DMS 273 treated with DMSO at 0.1 percent for 48 hours (cell line): ENCODE measurements at places on chromosomes 12 and 14.

DNA sequence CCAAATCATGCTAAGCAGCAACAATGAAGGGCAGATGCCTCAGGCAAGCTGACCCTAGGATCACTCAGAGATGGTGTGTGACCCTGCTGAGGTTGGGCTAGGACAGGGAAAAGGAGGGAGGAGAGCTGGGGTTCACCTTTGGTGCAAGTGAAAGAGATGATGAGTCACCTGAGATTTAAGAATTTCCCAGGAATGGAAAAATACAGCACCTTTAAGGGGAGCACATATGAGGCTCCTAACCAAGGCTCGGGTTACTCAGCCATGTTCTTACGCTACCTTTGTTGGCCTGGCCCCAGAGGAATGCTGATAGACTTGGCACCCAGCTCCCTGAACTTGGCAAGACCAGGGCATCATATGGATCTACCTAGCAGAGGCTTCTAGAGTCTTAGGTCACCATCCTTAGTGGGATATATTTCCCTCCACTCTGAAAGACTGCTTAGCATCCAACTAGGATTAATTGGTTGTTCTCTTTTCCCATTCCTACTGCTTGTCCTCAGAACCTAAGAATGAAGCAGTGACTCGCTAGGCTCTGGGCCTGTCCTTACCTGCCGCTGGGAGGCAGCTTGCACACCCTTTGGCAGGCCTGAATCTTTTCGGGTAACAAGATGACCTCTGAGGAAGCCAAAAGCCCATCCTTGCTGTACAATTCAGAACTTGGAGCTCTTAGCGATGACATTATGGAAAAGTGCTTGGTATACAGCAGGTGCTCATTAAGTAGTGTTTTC lies 4.0 kb upstream of the NAA25 start:
- no peak for DNase-seq

- DNase-seq, result no peak
Measured at GRCh38 chr12:31710021-31710818, 18.6 kb downstream of the AMN1 start.

DNA sequence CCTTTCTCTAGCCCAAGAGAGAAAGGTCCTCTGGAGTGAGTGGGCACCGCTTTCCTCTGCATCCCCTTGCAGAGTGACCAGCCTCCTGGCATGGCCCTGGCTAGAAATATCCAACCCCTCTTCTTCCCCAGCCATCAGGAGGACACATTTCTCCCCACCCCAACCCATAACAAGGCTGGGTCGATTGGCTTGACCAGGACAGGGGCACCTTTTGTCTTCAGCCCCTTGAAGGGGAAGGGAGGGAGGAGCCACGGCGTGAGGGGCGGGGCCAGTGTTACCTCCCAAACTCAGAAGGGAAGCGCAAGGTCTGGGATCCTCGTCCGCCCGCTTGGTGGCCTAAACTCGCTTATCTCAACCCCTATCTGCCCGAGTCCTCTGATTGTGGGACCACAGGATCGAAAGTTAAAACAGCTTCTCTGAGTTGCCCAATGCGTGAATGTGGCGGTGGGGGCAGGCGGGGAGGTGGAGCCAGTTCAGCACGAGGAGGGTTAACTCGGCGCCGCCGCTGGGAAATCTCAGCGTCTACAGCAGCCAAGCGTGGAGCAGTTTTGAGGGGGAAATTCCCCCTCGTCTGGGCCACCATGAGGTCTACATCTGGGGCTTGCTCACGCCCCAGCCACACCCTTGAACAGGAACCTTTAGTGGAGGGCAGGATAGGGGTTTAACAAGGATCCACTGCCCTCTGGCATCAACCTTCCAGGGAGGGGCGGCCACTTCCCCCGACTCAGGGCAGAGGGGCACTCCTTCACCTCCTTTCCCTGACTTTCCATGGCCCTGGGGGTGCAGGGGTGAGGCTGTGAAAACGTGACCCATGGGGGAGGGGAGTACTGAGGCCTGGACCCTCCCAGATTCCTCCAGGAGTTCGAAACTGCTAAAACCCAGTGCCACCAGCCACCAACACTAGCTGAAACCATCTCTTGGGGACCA lies 795 bp downstream of the STAT6 start:
- no peak for DNase-seq

GRCh38 chr12:45166056-45166455 lies 49.8 kb upstream of the ANO6 start:
- DNase-seq, result no peak

- no peak for DNase-seq
Measured at GRCh38 chr12:30753751-30754382, 884 bp downstream of the CAPRIN2 start.

DNA sequence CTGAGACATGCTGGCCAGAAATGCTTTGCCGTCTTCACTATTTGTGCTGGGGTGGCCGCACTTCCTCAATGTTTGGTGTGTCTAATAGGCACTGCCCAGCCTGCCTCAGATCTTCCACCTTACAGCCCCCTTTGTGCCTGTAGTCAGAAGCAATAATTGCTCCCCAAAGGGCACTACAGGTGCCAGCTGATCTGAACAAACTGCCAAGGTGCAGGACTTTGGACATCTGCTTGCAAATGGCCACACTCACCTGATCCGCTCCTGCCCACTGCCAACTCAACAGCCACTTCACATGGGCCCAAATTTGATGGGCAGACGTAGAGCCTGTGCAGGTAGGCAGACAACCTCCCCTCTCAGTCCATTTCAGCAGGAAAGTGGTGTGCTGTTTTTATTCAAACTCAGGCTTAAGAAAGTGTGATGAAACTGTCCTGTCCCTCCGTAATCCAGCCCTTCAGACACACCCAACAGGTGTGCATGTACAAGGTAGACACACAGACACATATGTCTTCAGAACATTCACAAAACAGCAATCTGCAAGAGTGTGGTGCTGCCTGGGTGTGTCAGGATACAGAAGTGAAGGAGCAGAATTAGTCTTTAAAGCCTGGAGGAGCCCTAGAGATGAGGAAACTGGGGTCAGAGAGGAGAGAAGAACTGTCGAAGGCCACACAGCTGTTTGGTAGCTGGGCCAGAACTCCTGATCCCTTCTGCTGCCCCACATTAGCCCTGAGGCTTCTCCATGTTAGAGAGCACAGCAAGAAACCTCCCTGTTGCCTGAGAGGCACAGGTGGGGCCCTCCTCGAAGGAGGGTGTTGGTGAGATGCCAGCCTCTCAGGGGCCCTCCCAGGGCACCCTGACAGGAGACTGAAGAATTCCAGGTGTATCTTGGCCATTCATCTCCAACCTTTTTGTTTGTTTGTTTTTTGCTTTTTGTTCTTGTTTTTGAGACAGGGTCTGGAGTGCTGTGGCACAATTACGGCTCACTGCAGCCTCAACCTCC lies 4.4 kb upstream of the KRT75 start:
- DNase-seq, result no peak

DNA sequence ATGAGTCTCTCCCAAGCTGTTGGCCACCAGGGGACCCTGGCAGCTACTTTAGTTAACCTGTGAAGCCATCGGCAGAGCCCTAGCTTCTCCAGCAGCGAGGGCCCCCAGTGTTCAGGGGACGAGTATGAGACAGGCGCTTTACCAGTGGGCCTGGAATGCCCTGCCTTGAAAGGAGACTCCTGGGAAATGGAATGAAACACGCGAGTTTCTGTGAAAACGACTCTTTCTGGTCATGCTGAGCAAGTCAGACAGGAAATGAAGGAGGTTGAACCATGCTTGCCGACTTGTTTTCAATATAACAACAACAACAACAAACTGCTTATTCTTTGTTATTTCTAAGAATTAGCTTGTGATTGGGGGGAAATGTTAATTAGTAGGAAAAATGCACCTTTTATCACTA lies 42.9 kb downstream of the SFSWAP start:
- no peak for DNase-seq

DNA sequence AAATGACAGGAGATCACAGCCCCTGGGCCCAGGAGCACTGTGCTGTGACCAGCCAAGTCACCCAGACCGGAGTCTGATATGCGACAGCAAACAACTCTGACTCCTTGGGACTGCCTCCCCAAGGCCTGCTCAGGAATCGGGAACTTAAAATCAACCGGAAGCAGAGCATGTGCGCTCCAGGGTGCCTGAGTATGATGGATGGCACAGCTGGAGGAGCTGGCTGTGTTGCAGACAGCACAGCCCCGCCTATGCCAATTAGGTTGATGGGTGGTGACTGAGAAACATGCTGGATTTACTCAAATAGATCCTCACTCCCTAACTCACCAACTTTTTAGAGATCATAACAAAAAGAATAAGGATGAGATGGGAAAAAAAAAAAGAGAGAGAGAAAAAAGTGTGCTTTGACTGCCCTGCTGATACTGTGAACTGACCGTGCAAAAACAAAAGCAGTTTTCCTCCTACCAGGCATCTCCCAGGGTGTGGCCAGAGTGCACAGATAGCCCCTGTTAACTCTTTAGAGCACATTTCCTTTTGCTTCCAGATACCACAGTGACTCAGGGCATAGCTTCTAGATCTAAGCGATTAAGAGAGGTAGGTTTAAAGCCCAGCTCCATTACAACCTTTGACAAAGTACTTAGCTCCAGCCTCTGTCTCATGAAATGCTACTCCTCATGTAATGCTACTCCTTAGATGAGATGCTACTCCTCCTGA lies 27.4 kb upstream of the STON2 start:
- no peak for DNase-seq

DNA sequence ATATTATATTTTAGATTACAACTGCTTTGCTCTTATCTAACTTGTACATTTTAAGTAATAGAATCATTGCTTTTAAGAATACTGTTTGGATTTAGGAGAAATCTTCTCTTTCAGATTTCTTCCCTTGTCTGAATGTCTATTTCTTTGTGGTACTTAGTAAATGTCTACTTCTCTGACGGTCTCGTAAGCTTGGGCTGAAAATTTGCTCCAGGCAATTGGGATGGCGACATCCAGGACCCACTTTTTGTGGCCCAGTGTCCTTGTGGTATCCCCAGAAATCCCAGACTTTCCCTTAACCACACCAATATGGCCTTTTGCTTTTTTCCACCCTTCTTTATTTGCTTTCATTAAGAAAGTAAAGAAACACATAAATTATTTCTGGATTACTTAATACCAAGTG lies 24.0 kb upstream of the CCER1 start:
- no peak for DNase-seq

DNA sequence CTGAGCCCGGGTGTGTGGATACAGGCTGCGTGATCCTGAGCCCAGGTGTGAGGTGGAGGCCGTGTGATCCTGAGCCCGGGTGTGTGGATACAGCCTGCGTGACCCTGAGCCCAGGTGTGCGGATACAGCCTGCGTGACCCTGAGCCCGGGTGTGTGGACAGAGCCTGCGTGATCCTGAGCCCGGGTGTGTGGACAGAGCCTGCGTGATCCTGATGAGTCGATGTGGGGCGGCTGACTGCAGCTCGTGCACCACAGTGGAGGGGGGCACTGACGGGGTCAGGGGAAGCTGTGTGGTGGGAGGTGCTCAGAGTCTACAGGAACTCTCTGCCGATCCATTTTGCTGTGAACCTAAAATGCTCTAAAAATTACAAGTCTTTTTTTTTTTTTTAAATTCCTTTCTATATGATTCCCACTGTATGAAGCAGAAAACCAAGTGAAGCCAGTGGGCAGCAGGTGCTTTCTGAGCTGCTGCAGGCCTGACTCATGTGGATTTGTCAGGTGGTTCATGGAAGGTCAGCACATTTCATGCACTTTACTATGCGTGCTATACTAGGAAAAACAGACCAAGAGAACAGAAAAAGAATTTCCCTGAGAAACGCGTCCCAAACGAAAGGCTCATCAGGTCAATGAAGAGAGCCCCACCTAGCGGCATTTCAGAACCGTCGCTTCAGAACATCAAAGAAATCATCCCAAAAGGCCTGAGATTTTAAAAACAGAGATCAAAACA lies 19.3 kb downstream of the BRF1 start:
- no peak for DNase-seq

- DNase-seq, result no peak
Measured at GRCh38 chr12:70252832-70253231, 9.6 kb downstream of the CNOT2 start.

DNA sequence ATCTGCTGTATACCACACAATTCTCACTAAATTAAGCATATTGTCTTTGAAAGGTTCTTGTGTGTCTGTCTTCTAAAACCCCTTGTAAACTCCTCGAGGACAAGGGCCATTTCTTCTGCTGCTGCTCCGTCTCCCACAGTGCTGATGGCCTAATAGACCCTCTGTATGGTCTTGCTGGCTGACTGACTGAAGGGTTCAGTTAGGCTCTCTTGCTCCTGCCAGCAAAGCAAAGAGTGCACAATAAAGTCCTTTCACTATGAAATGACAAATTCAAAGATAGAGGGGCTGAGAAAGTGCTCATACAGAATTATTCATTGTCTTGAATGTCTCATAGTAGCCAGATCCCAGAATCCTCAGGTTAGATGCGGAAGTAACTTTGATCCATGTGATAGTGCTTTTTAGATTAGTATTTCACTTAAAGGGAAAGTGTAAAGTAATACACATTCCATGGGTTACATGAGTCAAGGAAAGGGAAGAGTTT lies 14.2 kb upstream of the RIOX1 start:
- DNase-seq, result no peak

GRCh38 chr12:915090-915489 lies 34.4 kb downstream of the RAD52 start:
- no peak for DNase-seq

GRCh38 chr14:104516906-104517305 lies 62.7 kb upstream of the C14orf180 start:
- no peak for DNase-seq

DNA sequence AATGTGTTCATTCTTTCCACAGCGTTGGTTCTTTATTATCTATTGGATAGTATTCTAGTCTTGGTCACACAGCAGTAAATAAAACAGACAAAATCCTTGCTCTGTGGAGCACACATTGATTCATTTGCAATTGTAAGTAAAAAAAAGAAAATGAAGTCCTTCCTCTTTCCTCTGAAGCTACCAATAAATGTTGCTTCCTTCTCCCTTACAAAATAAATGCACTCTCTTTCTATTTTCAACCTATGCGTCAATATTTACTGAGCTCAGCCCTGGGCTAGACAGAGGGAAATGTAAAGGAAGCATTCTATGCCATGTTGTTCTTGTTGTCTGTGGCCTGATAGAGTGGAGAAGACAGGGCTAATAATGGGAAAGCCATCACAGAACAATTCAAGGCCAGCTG lies 2.9 kb downstream of the ABHD12B start:
- DNase-seq, result no peak

GRCh38 chr12:84455598-84455997 lies 457.0 kb downstream of the SLC6A15 start:
- no peak for DNase-seq

- DNase-seq, result no peak
Measured at GRCh38 chr14:76168531-76168930, 16.8 kb downstream of the GPATCH2L start.

DNA sequence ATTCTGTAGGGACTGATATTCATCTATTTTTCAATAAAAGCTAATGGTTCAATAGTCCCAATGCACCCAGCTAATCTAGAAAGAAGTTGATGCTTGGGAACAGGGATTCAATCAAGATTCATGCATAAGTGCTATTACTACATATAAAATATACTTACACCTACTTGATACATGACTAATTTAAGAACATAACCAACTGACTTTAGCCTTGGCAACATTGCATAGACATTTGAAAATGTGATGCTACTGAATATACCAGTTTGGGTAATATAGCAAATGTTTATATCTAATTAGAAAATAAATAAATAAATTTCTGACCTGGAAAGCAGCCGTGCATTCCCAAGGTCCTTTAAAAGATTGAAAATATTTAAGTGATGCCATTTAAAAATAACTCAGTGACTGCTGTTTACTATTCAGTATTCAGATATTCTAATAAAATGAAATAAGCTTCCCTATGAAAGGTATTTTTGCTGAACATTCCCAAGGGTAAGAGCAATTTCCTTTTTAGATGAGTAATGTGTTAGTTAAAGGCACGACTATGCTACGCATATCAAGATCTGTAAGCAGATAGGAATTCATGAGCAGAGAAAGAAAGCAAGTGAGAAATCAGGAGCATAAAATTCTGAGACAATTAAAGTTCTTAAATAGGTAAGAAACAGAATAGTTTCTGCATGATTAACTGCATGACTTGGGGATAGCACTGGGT lies 160.6 kb upstream of the SYT1 start:
- no peak for DNase-seq
